ENCODE measurements at places on chromosomes 1 and 21.

GRCh38 chr21:18369115-18369514 is 34.5 kb downstream of the TMPRSS15 start:
- peak; percentile 10 for DNase-seq

- no peak for DNase-seq
Measured at GRCh38 chr1:214314178-214314843, 33.4 kb downstream of the SMYD2 start.

DNA sequence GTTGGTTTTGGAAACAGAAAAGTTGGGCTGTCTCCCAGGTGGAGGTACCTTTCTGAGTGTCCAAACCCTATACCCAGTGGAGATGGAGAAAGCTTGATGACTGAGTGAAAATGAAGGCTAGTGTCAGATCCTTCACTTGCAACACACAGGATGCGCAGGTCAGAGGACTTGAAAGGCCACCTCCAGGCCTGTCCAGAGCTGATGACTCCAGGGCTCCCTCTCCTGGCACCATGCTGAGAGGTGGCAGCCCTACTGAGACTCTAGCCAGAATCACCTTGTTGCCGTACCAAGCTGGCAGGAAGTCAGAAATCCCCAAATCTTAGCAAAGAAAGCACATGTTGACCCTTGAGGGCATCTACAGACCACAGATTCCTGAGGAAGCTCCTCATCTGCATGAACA is 16.4 kb downstream of the KNCN start:
- DNase-seq = peak; percentile 58

- DNase-seq = no peak
Measured at GRCh38 chr1:230235876-230236275, 168.8 kb downstream of the GALNT2 start.

DNA sequence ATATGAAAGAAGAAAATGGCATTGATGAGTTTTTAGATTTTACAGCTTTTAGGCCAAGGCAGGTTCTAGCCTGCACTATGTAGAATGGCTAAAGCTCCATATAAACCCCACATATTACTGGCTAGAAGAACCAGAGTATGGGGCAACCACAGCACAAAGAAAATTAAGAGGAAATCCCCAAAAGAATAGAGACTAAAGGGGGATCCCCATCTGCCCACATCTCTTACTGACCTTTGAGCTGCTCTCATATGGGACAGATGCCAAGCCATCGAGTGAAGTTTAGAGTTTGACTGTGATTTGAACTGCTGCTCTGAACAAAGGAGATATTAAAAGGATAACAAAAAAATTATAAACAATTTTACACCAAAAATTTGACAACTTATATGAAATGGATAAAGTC is 102.2 kb upstream of the HAO2 start:
- no peak for DNase-seq

DNA sequence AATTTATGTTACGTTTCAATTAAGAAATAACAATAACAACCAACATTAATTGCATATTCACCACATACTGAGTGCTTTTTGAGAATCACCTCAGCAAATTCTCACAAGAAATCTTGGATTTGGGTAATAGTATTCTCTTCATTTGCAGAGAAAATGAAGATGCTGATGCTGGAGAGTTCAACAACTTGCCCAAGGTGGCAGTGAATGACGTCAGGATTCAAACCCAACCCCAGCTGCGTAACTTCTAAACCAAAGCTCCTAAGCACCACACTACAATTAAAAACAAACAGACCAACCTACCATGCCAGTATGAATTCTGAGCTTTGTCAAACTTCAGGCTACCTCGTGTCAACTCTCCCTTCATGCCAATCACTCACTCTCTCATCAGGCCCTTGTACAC is 46.7 kb upstream of the GJB5 start:
- no peak for DNase-seq

- DNase-seq = no peak
Measured at GRCh38 chr21:38909929-38910328, 104.2 kb downstream of the ETS2 start.
